Karpas-422 (cell line): ENCODE measurements at places on chromosomes 12 and 14. TPM values are rescaled to one million over a fixed set of nuclear protein-coding genes. Genes with fewer than 3 reads are reported as not detected.

GRCh38 chr12:78324234-78324633 is 493.5 kb downstream of the NAV3 start:
- no peak overlapping the region for H3K27ac ChIP-seq
- H3K36me3 ChIP-seq, result no peaks in the 10 kb centered on the region
- no peak for DNase-seq

DNA sequence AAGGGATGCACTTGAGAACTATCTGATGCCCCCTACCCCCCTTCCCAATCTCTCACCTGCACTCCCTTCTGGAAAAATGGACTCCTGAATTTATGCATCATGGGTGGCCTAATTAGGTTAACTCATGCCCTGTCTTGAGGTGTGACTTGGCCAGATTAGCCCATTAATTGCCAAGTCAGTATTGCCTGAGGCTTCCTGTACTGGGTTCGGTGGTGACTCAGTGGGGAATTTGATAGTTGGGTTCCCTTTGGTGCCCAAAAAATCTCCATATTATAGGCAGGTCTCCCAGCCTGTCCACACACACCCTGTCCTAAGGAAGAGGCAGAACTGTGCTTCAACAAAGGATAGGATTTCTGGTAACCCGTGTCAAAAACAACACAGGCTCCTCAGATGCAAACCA is 146.1 kb downstream of the CHST11 start:
- 0 out of 2 replicates have a peak, but pooled peaks cover 2% of the 10 kb centered on the region for H3K4me1 ChIP-seq
- no peaks in the 10 kb centered on the region for H3K27me3 ChIP-seq
- no peak overlapping the region for H3K4me3 ChIP-seq
- H3K36me3 ChIP-seq, result no peaks in the 10 kb centered on the region

DNA sequence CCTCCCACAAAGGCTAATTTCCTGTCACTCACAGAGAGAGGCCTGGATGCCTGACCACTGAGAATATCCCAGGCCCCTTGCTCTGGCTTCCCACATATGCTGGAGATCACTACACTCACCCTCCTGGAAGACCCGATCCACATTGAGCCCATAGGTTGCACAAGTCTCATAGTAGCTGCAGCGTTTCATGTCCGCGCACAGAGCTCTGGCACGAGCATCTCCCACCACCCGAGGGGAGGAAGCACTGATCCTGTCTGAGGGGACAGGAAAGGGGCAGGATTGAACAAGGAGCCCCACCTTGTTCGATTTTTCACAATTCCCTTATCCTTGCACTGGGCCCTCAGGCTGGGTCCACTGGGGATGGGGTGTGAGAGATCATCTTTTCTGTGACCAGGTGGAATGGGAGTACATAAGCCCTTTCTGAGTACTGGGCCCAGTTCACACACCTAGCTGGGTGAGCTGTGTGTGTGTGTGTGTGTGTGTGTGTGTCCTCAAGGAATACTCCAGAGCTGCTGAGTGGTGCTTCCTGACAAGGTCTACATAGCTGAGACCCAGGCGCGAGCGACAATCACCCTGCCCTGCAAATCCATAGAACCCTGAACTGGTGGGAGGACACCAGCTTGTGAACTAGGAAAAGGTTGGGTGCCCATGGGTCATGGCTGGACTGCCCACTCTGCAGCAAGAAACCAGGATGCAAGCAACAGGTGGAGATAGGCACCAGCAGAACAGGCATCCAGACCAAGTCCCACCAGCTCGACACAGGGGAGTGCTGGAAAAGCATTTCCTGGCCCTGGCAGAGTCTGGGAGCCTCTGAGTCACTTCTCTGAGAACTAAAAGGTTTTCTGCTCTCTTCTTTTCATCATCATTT is 5.6 kb downstream of the AGAP2 start:
- H3K4me1 ChIP-seq, result no peaks in the 10 kb centered on the region
- no peaks in the 10 kb centered on the region for H3K27me3 ChIP-seq
- no peak overlapping the region for H3K27ac ChIP-seq
- no peak overlapping the region for H3K4me3 ChIP-seq
- peaks cover 5% of the 10 kb centered on the region; the same call in 1 of the 2 replicates for H3K36me3 ChIP-seq

DNA sequence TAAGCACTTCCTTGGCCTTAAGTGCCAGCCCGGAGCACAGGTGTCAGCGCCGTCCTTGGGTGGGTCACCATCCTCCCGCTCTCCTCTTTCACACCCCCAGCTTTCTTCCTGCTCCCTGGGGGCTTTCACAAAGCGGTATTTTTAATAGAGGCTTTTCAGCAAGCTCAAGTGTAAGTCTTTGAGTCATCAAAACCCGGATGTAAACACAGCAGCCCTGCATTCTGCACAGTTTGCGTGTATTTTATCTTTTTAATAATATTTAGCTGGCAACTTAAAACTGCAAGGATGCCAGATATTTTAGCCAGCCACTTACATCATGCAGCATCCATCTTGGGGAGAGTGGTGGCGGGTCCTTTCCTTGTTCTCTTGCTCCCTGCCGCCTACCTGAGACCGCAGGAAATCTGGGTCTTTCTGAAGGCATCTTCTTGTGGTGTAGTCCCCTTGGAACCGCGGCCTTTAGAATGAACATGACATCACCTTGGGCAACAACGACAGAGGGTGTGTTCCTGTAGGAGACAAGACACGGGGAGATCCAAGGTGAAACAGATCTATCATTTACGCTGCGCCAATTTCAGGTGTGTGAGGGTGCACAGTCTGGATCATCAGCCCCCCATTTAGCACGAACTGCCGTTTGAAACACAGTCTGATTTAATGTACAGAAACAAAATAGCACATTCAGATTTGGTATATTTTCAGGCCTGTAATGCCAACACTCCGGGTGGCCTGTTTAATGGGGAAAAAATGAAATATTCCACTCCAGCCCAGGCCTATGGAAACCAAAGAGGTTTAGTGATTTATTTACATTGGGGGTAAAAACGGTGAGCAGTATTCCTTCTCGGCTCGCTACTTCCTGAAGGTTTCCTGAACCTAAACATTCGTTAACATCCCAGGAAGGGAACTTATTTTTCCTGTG is 12.5 kb upstream of the IRF2BPL start:
- H3K36me3 ChIP-seq, result no peaks in the 10 kb centered on the region
- DNase-seq, result no peak
- H3K4me3 ChIP-seq, result peak overlapping the region; percentile 64
- peaks cover 50% of the 10 kb centered on the region for H3K4me1 ChIP-seq
- no peaks in the 10 kb centered on the region for H3K27me3 ChIP-seq
- H3K27ac ChIP-seq, result peak overlapping the region; percentile 95

- no peaks in the 10 kb centered on the region for H3K27me3 ChIP-seq
- no peak overlapping the region for H3K4me3 ChIP-seq
- H3K4me1 ChIP-seq, result no peaks in the 10 kb centered on the region
- no peaks in the 10 kb centered on the region for H3K36me3 ChIP-seq
- no peak for DNase-seq
These were observed 75.3 kb downstream of the TMCC3 start for GRCh38 chr12:94575024-94575423.

DNA sequence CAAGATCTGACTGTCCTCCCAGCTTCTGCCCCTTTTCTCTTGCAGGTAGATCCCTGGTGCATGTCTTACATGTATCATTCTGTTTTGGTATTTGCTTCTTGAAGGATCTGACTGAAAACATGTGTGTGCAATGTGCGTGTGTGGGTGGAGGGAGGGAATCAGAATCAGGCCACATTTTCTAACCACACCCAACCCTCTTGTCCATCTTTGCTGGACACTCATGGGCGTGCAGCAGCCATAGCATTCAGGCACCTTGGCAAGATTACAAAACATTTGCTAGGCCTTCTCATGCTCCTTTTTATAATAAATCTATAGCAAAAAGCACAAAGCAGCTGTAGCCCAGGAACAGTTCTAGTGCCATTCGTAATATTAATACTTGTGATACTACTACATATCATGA is 233.6 kb upstream of the E2F7 start:
- no peaks in the 10 kb centered on the region for H3K4me1 ChIP-seq
- no peak overlapping the region for H3K4me3 ChIP-seq
- no peak overlapping the region for H3K27ac ChIP-seq
- no peaks in the 10 kb centered on the region; the same call in 1 of the 2 replicates for H3K27me3 ChIP-seq

GRCh38 chr12:117334051-117334450 is 27.4 kb downstream of the NOS1 start:
- DNase-seq, result no peak
- no peak overlapping the region for H3K27ac ChIP-seq
- 0 out of 2 replicates have a peak, but pooled peaks cover 3% of the 10 kb centered on the region for H3K4me1 ChIP-seq
- no peaks in the 10 kb centered on the region for H3K27me3 ChIP-seq
- no peaks in the 10 kb centered on the region for H3K36me3 ChIP-seq

- no peaks in the 10 kb centered on the region for H3K36me3 ChIP-seq
- DNase-seq, result no peak
- H3K27ac ChIP-seq, result no peak overlapping the region
- H3K27me3 ChIP-seq, result no peaks in the 10 kb centered on the region
- H3K4me1 ChIP-seq, result peaks cover 6% of the 10 kb centered on the region
These were observed 105.1 kb downstream of the TMTC3 start for GRCh38 chr12:88247241-88247643.

- no peak overlapping the region for H3K4me3 ChIP-seq
- no peaks in the 10 kb centered on the region for H3K4me1 ChIP-seq
- no peaks in the 10 kb centered on the region for H3K36me3 ChIP-seq
- DNase-seq, result no peak
These were observed 47.5 kb upstream of the CNTN1 start for GRCh38 chr12:40644708-40645107.

DNA sequence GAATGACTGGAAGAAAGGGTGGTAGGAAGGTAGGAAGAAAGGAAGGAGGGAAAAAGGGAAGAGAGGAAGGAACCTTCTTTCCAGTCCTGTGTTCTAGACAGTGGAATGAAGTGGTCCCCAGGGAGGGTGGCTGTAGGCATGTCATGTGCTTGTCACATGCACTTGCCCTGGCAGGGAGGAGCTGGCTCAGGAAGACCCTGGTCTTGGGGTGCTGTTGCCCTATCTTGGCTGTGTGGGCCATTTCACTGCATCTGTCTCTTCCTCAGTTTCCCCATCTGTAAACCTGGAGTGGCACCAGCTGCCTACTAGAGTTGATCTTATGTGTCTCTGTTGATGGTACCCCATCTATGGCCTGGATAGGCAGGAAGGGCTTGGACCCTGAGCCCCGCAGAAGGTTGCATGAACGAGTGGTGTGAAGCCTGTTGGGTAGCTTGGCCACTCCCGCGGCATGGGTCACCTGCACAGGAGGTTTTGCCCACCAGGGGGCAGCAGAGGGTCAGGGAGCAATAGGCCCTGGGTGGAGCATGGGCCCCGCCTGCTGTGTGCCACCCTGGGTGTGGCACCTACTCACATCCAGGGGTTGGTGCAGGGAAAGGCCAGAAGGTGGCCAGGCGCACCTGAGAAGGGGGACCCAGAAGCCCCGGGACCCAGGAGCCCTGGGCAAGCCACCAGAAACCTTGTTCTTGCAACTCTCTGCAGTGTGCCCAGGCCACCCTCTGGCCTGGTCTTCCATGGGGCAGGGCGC is 25.1 kb downstream of the MEG3 start:
- peak; percentile 96 for DNase-seq
- no peaks in the 10 kb centered on the region for H3K36me3 ChIP-seq
- no peaks in the 10 kb centered on the region for H3K4me1 ChIP-seq
- H3K27me3 ChIP-seq, result no peaks in the 10 kb centered on the region

DNA sequence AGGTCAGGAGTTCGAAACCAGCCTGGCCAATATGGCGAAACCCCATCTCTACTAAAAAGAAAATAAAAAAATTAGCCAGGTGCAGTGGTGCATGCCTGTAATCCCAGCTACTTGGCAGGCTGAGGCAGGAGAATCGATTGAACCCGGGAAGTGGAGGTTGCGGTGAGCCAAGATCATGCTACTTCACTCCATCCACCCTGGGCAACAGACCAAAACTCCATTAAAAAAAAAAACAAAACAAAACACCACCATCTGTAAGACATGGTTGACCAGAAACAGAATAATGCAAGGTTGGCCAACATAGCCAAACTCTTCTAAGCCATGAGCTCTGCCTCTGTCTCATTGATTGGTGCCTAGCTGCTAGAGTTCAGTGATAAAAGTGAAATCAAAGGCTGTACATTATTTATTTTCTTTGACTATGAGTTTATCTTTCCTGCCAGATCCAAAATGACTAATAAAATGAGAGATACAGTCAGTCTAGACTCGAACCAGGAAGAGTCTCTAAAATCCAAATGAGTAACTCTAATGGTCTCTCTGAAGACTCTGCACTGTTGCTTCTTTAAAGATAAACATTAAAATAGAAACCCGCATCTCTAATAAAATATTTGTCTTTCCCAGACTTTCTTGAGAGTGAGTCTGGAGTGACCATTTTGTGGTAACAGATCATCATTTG is 404.7 kb downstream of the DAD1 start:
- no peaks in the 10 kb centered on the region for H3K36me3 ChIP-seq
- H3K27me3 ChIP-seq, result 0 out of 2 replicates have a peak, but pooled peaks cover 2% of the 10 kb centered on the region
- H3K4me1 ChIP-seq, result no peaks in the 10 kb centered on the region
- H3K4me3 ChIP-seq, result no peak overlapping the region

DNA sequence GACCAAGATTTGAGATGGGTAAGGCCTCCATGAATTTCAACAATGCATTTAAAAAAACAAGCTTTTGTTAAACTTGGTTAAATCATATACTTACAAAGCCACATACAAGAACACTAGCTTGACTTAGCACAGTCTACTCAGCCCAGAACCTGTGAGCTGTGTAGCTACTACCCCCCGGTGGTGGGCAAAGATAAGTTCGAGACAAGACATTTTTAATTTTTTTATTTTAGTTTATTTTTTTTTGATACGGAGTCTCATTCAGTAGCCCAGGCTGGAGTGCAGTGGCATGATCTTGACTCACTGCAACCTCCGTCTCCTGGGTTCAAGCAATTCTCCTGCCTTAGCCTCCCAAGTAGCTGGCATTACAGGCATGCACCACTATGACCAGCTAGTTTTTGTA is 3.7 kb upstream of the NECAP1 start:
- H3K4me1 ChIP-seq, result peaks cover 25% of the 10 kb centered on the region
- H3K36me3 ChIP-seq, result no peaks in the 10 kb centered on the region
- no peaks in the 10 kb centered on the region for H3K27me3 ChIP-seq
- peak; percentile 71 for DNase-seq

DNA sequence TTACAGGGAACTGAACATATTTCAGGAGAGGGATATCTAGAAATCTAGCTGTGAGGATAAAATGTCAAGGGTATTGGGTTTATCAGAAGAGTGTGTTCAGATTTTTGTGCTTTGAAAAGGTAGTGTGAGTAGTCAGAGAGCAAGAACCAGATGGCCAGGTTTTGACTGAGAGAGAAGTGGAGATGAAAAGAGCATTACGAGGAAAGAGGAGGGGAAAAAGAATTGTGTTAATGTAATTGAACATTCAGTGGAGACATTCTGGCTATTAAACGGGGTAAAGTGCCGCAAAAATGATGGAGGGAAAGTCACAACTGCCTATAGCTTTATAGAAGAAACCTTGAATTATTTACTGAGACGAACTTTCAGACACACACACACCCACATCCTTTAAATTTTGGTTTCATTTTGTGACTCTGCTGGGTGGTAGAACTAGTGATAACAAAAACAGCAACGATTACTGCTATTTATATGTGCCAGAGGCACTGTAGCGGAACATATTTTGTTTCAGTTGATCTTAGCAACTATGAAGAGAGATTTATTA is 213.6 kb downstream of the ERC1 start:
- H3K4me3 ChIP-seq, result peak overlapping the region; percentile 62
- no peaks in the 10 kb centered on the region for H3K36me3 ChIP-seq
- peak overlapping the region; percentile 83 for H3K27ac ChIP-seq
- peaks cover 61% of the 10 kb centered on the region for H3K4me1 ChIP-seq
- no peaks in the 10 kb centered on the region for H3K27me3 ChIP-seq

GRCh38 chr12:90953956-90954421 is 987 bp downstream of the CCER1 start:
- H3K4me1 ChIP-seq, result no peaks in the 10 kb centered on the region
- DNase-seq, result peak; percentile 85
- H3K36me3 ChIP-seq, result no peaks in the 10 kb centered on the region
- H3K27me3 ChIP-seq, result no peaks in the 10 kb centered on the region

OR4K1 gene
- not detected in 2 replicates for total RNA-seq

NPAS3 gene
- total RNA-seq, result 1.6 and 6.9 TPM in 2 replicates

PRMT5 gene
- 116 and 152 TPM in 2 replicates for total RNA-seq

CLEC2A gene
- total RNA-seq, result not detected in 2 replicates

CD163L1 gene
- total RNA-seq, result 19.4 and 34.4 TPM in 2 replicates

PUS1 gene
- total RNA-seq, result 11.9 and 32.3 TPM in 2 replicates
